CD8-positive, alpha-beta T cell (primary cell): ENCODE measurements at places on chromosomes 2 and 18. TPM values are rescaled to one million over a fixed set of nuclear protein-coding genes. Genes with fewer than 3 reads are reported as not detected.

Gene ALPP
- total RNA-seq, result not detected

Gene AQP12A
- total RNA-seq, result not detected

Gene CFAP210
- 1.4 TPM for total RNA-seq

Gene CNTNAP5
- not detected for total RNA-seq

Gene NAT8
- total RNA-seq, result not detected

Gene HOXD1
- not detected for total RNA-seq

DNA sequence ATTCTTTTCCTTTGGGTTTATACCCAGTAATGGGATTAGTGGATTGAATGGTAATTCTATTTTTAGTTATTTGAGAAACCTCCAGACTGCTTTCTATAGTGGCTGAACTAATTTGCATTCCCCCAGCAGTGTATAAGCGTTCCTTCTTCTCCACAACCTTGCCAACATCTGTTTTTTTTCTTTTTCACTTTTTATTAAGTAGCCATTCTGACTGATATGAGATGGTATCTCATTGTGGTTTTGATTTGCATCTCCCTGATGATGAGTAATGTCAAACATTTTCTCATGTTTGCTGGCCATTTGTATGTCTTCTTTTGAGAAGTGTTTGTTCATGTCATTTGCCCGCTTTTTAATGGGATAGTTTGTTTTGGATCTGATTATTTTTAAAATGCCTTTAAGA lies 64.1 kb upstream of the MEIS1 start:
- DNase-seq, result no peak

Gene OSBPL6
- 0.11 TPM for total RNA-seq

Gene CLEC4F
- not detected for total RNA-seq

Gene BMP10
- not detected for total RNA-seq

Gene IL1R1
- total RNA-seq, result 0.06 TPM

GRCh38 chr2:139374296-139374850 lies 594.2 kb upstream of the NXPH2 start:
- DNase-seq, result no peak

- no peak for DNase-seq
These were observed 14.3 kb downstream of the PAX3 start for GRCh38 chr2:222284466-222284865.

DNA sequence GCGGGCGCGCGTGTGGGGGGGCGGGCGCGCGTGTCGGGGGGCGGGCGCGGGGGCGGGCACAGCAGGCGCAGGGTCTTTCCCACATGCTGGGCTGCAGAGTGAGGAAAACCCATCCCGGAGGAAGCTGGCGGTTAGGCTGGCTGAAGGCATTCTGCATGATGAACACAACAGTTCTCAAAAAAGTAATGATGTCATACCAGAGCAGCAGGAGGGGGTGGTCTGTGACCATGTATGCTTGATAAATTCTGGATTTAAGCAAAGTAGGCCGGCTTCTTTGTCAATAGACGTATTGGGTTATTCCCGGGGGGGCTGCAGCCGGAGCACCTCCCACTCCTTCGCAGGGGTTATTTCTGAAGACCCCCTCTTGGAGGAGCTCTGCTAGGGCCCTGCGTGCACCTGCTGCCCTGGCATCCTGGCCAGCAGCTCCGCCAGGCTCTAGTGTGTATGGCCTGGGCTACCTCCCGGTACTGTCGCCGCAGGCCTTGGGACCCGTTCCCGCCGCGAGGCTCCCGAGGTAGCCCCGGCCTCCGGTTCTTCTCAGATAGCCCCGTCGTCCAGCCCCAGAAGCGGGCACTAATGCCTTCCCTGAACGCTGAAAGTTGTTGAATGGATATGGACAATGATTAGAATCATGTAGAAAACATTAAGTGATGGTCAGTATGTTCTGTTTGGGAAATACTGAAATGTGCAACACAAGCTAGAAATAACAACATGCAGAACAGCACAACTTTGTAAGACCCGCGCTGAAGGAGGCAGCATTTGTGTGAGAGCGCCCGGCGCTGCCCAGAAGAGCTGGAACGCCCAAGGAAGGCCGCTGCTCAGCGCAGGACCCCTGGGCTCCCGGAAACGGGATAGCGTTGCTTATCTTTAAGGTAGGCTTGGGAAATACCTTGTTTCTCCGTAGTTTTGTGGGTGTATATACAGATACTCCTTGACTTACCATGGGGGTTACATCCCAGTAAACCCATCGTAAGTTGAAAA lies 101.4 kb upstream of the RAB6C start:
- DNase-seq, result no peak

DNA sequence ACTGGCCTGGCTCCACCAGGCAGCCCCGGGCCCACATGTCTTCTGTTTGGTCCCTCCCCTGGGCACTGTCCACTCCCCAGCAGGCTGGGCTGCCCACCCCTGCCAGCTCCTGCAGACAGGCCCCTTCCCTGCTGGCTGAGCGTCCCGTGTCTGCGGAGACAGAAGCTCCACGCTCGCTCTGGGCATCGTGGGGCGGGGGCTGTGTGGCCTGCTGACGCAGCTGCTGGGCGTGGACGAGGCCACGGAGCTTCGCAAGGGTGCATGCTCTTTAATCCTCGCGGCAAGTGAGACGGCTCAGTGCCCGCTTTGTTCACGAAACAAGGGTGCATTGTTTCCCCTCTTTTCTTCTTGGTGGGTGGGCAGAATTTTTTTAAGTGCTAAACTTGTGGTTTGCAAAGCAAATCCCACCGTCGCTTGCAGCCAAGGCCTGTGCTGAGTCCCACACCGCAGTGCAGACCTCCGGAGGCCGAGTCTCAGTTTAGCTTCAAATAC lies 132.8 kb upstream of the CTDP1 start:
- no peak for DNase-seq

- no peak for DNase-seq
These were observed 247.9 kb downstream of the CMPK2 start for GRCh38 chr2:6617794-6618193.

GRCh38 chr2:150485871-150486538 lies 1.5 kb downstream of the RND3 start:
- no peak for DNase-seq
